ENCODE measurements at places on chromosomes 4 and X.

DNA sequence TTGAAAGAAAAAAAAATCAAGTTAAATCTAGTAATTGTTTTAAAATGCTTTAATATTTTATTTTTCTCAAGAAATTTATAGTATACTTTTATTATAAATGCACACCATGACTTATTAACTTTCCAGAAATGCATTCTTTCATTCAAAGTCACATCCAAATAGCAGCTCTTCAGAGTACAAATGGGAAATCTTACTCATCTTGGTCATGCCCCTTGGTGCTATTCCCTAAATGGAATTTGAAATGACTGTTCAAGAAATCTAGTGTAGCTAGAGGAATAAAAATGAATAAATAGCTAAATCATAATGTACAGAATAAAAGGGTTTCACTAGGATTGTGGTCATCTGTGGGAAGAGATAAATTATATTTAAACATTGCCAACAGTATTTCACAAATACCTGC lies 1139.7 kb downstream of the PCDH18 start:
- no peak for DNase-seq

DNA sequence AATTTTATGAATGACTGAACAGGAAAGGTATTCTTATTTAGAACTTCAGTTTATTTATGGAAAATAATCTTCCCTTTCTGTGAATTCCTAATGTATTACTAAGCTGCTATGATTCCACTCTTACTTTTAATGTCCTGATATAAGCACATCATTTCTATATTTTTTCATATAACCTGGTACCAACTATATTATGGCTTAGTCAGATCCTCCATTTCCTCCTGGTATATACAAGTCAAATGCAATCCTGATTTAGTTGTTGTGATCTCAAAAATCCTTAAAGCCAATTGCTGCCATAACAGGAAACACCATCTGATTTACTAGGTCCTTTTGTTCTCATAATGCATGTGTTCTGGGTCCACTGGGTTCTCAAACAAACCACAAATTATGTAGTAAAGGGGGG lies 26.8 kb downstream of the TRMT2B start:
- no peak for DNase-seq

DNA sequence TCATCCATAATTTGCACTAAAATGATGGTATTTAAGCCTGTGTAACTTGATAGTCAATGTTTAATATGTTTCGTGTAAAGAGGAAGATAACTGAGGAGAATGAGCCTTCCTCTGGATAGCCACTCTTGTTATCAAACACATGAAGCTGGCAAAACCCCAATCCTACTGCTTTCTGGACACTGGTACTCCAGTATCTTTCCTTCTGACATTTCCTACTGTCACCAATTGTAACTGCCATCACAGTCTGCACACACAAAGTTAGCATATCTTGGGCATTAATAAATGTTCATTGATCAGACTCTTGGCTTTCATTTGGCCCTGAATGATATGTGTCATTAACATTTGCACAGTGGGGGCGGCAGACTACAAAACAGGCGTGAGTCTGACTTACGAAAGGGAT lies 419.1 kb downstream of the TMA16 start:
- no peak for DNase-seq

- no peak for DNase-seq
Measured at GRCh38 chr4:158313566-158313965, 103.3 kb downstream of the TMEM144 start.

GRCh38 chr4:78749258-78749971 lies 26.7 kb upstream of the BMP2K start:
- no peak for DNase-seq

DNA sequence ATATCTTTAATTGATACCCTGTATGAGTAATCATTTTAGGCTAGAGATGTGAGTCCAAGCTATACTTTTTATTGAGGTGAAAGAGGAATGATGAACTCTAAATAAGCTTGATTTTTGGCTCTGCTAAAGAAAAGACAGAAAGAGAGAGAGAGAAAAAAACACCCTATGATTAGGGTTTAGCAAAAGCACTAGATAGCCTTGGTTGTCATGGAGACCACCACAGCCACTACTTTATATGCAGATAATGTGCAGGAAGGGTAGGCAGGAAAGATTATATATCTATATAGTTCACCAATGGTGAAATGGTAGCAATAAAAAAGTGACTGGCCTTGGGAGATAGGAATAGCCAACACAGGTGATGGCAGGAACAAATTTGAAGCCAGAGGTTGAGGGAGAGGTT lies 69.9 kb upstream of the CAMK2D start:
- DNase-seq: no peak

- DNase-seq: peak; percentile 0
Measured at GRCh38 chr4:132642016-132642817, 506.9 kb upstream of the PCDH10 start.

- DNase-seq: no peak
Measured at GRCh38 chr4:139077567-139078355, 62.2 kb downstream of the NOCT start.

GRCh38 chrX:23854122-23854521 lies 53.6 kb downstream of the APOO start:
- no peak for DNase-seq

GRCh38 chr4:185470501-185471195 lies 885 bp downstream of the CCDC110 start:
- DNase-seq: no peak

- DNase-seq: no peak
Measured at GRCh38 chr4:76738086-76738931, 159.6 kb downstream of the SOWAHB start.

GRCh38 chrX:131979116-131979515 lies 44.0 kb upstream of the STK26 start:
- no peak for DNase-seq

GRCh38 chr4:153094435-153094834 lies 109.8 kb upstream of the TRIM2 start:
- no peak for DNase-seq

GRCh38 chr4:156764145-156764544 lies 207.5 kb downstream of the PDGFC start:
- no peak for DNase-seq

DNA sequence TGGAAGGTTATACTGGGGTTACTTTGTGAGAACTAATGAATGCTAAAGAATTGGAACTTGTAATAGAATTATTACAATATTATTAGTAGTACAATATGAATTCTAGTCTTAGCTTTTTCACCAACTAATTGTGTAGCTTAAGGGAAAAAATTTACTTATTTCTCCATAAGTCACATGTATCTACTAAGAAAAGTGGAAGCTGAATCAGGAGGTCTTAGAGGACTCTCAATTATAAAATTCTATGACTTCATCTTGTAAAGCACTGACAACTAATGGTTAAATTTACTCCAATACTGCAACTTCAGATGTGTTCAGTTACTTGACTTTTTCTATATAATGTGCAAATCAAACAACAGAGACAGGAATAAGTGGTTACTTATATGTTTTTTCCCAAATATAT lies 899 bp upstream of the TMPRSS11D start:
- peak; percentile 65 for DNase-seq

- DNase-seq: no peak
Measured at GRCh38 chr4:41715155-41715554, 33.4 kb downstream of the PHOX2B start.

GRCh38 chr4:104860238-104861123 lies 286.2 kb upstream of the TET2 start:
- peak; percentile 98 for DNase-seq

DNA sequence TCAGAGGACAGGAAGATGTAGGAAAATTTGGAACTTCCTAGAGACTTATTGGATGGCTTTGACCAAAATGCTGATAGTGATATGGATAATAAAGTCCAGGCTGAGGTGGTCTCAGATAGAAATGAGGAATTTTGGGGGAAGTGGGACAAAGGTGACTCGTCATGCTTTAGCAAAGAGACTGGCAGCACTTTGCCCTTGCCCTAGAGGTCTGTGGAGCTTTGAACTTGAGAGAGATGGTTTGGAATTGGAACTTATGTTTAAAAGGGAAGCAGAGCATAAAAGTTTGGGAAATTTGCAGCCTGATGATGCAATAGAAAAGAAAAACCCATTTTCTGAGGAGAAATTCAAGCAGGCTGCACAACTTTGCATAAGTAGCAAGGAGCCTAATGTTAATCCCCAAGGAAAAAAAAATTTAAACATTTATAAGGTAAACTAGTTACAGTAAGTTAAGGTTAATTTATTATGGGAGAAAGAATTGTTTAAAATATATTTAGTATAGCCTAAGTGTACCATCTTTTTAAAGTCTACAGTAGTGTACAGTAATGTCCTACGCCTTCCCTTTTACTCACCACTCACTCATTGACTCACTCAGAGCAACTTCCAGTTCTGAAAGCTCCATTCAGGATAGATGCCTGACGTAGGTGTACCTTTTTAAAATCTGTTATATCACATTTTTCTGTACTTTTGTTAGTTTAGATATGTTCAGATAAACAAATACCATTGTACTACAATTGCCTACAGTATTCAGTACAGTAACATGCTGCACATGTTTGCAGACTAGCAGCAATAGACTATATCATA lies 101.2 kb downstream of the FAM13A start:
- DNase-seq: peak; percentile 40

GRCh38 chr4:60588556-60588955 lies 611.6 kb upstream of the ADGRL3 start:
- DNase-seq: no peak

- DNase-seq: no peak
Measured at GRCh38 chrX:68918202-68918601, 89.4 kb downstream of the EFNB1 start.

DNA sequence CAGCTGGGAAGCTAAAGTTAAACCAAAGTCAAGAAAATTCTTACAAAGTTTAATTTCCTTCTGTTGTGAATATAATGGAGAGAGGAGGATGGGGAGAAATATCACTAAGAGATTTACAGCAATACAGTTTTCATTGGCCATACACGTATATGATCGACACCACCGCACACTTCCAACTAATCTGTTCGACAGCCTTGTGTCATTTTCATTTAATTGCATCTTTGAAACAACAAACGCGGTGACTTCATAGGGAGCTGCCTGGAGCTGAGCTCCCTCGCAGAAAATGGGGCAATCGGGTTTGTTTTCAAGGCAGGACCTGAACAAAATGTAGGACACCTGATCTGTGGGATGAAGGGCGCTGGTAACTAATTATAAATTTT lies 1.3 kb downstream of the PTPN13 start:
- no peak for DNase-seq

GRCh38 chrX:42973321-42973720 lies 195.4 kb upstream of the PPP1R2C start:
- no peak for DNase-seq

- DNase-seq: no peak
Measured at GRCh38 chr4:114472269-114473032, 126.2 kb upstream of the UGT8 start.

GRCh38 chrX:13658602-13659001 lies 5.7 kb downstream of the TCEANC start:
- peak; percentile 69 for DNase-seq

- DNase-seq: no peak
Measured at GRCh38 chrX:134075894-134076718, 90.7 kb upstream of the GPC3 start.

All from inflammatory macrophage treated with lipopolysaccharide for 1 hour (primary cell).